CD8-positive, alpha-beta T cell (primary cell): ENCODE measurements at places on chromosomes 2 and 18.
A peak's percentile ranks its signal among the peaks of the same experiment; 100 is the strongest.

DNA sequence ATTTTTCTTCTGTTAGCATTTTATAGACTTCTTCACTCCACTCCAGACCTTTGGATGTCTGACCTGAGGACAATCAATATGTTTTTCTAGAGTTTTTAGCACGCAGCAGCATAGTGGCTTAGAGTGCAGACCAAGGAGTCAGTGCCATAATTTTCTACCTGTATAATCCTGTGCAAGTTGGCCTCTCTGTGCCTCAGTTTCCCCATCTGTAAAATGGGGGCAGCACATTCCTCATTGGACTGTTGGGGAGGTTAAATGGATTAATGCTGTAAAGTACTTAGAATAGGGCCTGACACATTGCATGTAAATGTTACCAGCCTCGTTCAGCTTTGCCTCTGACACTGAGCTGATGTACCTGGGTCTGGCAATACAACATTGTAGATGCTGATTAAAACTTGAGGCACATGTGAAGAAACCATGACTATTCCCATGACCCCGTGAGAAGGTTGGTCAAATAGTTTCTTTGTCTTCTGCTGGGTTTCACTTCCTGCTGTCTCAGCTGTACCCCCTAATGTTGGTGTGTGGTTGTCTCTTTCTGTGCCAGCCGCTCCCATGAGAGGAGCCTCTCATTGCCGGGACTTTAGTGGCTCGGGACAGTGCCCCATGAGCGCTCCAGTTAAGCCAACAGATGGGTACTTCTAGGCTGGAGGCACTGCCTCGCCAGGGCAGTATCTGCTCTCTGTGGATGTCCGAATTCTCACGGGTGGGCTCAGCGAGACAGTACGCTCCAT is 125.3 kb downstream of the SH3RF3 start:
- no peak for DNase-seq

DNA sequence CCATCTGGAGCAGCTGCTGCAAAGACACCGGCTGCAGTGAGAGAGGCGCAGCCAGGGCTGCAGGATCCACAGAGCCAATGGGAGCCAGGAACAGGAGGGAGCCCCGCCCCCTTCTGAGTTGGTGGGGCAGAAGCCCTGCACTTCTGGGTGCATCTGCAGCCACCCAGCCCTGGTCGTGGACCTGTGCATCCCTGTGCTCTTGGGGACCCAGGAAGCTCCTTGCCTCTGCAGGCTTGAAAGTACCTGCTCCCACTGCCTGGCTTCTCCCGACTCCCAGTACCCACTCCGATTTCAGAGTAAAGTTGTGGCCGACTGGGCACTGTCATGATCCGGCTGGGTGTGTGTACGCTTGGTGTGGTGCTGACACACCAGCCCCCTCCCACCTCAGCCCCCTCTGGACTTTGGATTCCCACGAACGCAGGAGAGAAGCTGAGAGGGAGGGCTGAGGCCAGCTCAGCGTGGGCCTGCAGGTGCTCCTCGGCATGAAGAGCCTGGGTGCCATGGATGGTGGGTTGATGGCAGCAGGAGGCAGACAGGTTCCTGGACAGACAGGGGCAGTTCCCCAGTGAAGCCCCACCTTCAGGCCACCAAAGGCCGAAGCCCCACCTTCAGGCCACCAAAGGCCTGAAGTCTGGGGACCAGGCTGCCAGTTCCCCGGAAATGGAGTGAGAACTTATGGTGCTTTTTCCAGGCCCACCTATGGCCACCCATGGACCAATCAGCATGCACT is 34.9 kb downstream of the LRRTM4 start:
- no peak for DNase-seq

- DNase-seq: no peak
Observed at GRCh38 chr2:135265960-135266490, 213.9 kb downstream of the RAB3GAP1 start.

DNA sequence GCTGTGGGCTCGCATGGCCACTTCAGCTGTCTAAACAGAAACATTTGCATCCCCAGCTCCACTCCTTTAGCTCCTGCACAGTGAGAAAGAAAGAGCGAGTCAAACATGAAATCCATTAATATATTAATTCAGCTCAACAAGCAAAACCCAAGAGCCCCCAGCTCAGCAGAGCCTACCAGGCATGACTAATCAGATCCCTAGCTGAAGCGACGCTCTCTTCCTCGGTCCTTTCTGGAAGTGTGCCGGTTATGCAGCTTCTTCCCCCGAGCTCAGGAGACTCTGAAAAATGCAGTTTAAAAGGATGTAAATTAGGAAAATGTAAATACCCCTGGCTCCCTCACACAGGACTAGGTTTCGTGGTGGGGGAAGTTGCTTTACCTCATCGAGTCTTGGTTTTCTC is 221.5 kb downstream of the ANKRD30B start:
- DNase-seq: no peak

- no peak for DNase-seq
Observed at GRCh38 chr2:198468136-198468535, 663.7 kb downstream of the PLCL1 start.

DNA sequence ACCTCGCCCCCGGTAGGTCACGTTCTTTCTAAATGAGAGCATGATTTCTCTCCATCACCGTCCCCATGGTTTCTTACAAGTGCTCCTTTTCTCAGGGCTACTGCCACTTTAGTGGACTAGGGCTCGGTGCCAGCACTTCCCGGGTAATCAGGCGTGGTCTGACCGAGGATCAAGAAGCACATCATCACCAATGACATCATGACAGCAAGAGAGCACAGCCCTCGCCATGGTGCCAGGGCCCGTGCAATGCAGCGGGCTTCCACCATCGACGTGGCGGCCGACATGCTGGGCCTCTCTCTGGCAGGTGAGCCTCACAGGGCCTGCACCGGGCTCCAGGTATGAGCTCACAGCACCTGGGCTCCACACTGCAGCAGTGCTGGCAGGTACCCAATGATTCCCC is 75.2 kb downstream of the INPP4A start:
- DNase-seq: no peak

- DNase-seq: no peak
Observed at GRCh38 chr18:57209713-57210106, 62.8 kb downstream of the BOD1L2 start.

GRCh38 chr2:36058953-36059352 is 296.6 kb upstream of the CRIM1 start:
- DNase-seq: no peak

DNA sequence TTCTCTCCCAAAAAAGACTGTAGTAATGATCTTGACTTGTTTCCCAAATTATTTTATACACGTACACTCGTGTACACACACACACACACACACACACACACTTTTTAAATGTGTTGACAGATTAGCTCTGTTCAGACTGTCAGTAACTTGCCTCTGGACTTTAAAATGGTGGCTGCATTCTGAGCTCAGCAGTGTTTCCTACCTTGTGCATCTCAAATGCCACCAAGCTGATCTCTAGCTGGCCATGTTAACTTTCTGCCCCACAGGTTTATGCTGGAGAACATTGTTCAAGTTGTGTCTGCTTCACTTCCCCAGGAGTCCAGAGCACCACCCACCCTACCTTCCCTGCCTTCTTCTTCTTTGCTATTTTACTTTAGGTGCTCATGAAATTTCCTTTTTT is 73.4 kb upstream of the TMEM87B start:
- no peak for DNase-seq

- no peak for DNase-seq
Observed at GRCh38 chr18:70234667-70235459, 29.4 kb upstream of the RTTN start.

DNA sequence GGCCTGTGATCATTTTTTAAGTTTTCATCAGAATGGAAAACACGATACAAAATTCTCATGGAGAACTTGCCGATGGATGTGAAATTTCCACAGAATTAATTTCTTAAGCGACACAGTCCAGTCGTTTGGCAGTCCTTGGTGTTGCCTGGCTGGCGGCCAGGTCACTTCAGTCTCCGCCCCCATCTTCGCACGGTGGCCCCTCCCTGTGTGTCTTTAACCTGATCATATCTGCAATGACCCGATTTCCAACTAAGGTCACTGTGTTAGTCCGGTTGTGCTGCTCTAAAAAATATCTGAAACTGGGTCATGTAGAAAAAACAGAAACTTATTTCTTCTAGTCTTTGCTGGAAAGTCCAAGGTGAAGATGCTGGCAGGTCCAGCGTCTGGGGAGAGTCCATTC is 44.5 kb upstream of the COPS8 start:
- DNase-seq: no peak

GRCh38 chr18:44819944-44820510 is 139.3 kb downstream of the SETBP1 start:
- no peak for DNase-seq

DNA sequence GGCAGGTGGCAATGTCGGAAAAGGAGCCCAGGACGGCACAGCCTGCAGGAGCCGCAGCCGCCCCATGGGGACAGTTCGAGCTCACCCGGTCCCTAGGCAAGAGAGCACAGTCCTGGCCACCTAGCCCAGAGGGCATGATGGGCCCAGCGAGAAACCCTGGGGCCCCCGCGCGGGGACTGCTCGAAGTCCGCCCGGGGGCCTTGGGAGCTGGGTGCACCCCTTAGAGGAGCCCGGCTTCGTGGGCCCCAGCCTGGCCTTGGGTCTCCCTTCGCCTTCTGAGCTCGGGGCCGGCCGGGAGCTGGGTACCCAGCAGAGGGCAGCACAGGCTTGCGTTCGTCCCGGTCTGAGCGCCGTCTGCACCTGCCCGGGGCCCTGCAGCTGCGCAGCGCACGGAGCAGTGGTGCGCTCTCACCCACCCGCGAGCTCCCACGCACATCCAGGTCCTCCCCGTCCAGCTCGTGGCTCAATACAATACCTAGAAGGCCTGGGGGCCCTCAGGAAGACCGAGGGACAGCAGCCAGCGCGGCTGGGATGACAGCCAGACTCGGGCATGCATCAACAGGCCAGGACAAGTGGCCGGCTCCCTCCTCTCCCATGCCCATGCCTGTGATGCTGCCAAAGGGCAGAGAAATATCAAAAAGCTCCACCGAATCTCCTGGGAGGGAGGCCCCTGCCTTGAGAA is 96.2 kb upstream of the ZNF532 start:
- peak; percentile 64 for DNase-seq

GRCh38 chr2:15159751-15160177 is 401.4 kb downstream of the NBAS start:
- DNase-seq: peak; percentile 13

GRCh38 chr2:238125127-238125885 is 13.2 kb upstream of the KLHL30 start:
- no peak for DNase-seq

GRCh38 chr2:68607837-68608236 is 35.5 kb upstream of the PROKR1 start:
- DNase-seq: no peak

GRCh38 chr18:26649193-26649543 is 100.8 kb upstream of the KCTD1 start:
- no peak for DNase-seq

- no peak for DNase-seq
Observed at GRCh38 chr18:36589857-36590543, 238.8 kb downstream of the TPGS2 start.

DNA sequence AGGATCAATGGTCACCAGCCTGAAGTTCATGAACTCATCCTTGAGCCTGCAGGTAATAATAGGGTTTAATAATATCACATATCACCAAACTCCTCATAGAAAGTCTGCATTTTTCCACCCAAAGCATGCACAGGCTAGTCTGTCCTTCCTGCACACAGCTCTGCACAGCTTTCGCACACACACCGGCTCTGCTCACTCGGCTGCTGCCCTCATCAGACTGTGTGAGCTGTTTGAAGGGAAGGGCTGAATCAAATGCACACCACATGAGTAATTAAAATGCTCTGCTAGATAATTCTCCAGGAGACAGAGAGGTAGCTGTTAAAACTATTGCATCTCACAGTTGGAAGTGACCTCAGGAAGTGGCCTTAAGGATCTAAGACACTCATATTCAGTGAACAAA is 108.4 kb upstream of the YPEL5 start:
- no peak for DNase-seq

DNA sequence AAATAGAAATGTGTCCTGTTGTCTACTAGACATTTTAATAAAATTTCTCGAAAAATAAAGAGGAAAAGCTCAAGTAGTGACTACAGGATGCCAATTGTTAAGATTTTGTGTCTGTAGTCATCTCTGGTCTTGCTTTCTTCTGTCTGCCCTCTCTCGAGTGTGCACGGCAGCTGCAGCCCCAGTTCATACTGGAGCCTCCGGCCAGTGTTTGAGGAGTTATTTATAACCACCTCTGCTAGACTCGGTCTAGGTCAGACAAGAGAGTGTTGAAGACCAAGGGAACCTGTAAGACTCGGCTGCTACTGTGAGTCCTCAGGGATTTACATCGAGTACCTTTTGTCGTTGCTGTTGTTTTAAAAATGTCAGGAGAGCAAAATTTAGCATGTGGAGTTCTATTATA is 810.1 kb upstream of the POU3F3 start:
- DNase-seq: no peak

DNA sequence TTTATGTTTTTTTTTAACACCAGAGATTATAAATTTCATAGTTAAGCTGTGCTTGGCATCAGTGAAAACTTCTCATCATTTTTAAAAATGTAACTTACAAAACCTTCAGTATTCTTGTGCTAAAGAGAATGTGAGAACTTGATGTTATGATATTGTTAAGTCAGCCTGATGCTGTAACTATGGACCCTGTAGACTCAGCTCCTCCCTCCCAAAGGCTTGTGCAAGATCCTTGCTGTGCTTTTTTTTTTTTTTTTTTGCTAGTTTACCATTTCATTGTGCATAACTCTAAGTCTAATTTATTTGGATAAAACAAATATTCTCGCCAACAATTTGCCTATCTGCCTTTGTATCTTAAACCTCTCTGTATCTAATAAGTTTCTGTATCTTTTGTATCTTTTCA is 12.9 kb upstream of the TFPI start:
- no peak for DNase-seq

DNA sequence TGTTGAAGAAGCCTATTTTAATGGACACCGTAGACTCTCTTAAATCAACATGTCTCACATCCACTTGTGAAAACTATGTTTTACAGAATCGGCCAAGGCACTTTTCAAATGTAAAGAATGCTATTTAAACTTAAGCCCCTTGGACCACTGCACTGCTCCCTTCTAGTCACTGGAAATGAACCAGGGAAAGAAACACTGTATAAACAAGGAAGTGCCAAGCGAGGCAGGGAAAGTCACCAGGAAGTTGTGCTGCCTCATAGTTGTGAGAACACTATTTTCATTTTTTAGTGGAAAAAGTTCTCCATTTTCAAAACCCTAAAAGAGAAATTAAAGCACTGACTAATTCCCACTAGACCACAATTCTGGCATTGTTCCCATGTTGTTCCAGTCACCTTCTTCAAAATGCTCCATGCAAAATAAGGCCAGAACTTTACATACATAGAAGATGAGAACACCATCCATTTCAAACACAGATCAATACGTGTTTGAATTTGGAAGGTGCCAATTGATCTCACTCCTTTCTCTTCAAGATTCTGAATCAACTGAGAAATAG is 13.5 kb downstream of the CCDC141 start:
- DNase-seq: no peak

- DNase-seq: no peak
Observed at GRCh38 chr2:29267720-29268119, 152.5 kb downstream of the CLIP4 start.

DNA sequence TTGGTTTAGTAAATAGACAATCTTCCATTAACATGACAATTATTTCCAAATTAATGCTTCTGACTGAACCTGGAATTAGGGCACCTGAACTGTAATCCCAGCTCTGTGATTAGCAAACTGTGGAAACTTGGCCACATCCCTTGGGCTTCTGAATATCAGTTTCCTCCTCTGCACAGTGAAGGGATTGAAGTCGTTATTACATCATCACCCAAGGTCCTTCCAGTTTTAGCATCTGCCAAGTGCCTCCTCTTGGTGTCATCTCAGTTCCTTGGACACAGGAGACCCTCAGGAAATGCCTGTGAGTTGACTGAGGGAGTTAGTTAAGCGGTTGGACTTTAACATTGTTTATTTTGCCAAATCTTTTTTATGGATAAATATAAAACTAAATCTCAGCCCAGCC is 64.8 kb downstream of the MOGAT1 start:
- DNase-seq: no peak

- DNase-seq: peak; percentile 25
Observed at GRCh38 chr2:70906439-70907005, 29.2 kb upstream of the ATP6V1B1 start.
